ENCODE measurements at places on chromosomes 13 and 19.

DNA sequence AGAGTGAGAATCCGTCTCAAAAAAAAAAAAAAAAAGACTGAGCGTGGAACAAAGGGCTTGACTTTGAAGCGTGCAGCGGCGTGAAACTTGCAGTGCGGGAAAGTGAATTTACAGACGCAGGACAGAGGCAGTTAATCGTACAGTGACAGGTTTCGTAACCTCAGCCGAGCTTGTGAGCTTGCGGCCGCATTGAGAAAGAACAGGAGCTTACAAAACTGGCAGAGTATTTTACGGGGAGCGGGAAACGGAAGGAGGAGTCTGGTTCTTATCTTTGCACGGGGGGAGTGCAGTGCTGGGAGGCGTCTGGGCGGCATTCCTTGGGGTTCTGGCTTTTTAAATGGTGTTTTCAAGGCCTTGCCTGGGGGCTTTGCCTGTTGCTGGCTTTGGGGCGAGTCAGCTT, 6.0 kb upstream of the BSG start:
- DNase-seq = no peak

DNA sequence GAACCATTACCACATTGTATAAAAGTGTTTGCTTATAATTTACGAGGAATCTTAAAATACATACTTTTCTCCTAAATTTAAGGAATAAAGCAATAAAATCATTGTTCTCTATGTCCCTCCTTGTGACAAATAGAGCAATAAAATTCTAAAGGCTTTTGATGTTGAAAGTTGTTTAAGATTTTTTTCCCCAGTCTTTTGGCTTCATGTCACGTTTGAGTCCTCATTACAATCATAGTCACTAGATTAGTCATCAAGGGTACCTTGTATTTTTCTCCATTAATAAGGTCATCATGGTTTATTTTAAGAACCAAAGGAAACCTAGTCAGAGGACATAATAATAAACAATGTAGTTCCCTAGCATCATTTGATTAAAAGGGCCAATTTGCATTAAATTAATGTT, 3.2 kb downstream of the WBP4 start:
- DNase-seq = no peak

GRCh38 chr13:36297366-36298338, at the start of gene CCDC169:
TSS of gene CCDC169 (minus strand) at chr13:36297814. CDS start at chr13:36297719, 95 bp downstream.
- DNase-seq = peak; percentile 21

GRCh38 chr13:103351035-103351828, 285.0 kb upstream of the SLC10A2 start:
- no peak for DNase-seq

GRCh38 chr13:111177081-111177711, 62.1 kb downstream of the ARHGEF7 start:
- DNase-seq = no peak

GRCh38 chr13:33678906-33679657, 138.9 kb upstream of the RFC3 start:
- DNase-seq = no peak

DNA sequence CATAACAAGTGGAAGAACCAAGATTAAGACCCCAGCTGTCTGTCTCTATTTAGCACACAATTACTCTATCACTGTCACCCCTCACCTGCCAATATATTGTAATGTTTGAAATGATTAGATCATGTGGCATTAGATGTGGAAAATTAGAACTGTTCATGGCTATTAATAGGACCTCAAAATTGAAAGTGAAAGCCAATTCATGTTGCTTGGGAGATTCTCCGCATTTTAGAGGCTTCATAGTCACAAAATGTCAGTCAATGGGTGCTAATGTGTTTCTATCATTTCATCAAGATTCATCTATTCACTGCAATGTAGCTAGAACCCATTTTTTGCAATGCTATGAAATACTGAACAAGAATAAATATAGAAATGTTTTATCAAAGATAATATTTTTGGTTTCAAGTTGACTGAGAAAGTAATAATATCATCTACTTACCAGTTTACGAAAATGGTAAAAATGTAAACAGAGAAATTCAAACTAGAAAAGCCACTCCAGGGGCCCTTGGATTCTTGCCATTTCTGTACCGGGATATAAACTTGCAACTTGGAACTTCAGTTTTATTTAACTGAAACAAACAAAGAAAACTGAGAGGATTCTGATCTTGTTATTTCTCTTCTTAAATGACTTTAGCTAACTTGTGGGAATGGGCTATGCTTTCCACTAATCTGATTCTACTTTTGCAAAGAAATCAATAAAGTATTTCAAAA, 388.6 kb downstream of the DCT start:
- DNase-seq = no peak

- DNase-seq = no peak
These were observed 17.3 kb downstream of the C19orf81 start for GRCh38 chr19:50666346-50667176.

GRCh38 chr13:43831088-43831487, 44.3 kb upstream of the ENOX1 start:
- DNase-seq = no peak

DNA sequence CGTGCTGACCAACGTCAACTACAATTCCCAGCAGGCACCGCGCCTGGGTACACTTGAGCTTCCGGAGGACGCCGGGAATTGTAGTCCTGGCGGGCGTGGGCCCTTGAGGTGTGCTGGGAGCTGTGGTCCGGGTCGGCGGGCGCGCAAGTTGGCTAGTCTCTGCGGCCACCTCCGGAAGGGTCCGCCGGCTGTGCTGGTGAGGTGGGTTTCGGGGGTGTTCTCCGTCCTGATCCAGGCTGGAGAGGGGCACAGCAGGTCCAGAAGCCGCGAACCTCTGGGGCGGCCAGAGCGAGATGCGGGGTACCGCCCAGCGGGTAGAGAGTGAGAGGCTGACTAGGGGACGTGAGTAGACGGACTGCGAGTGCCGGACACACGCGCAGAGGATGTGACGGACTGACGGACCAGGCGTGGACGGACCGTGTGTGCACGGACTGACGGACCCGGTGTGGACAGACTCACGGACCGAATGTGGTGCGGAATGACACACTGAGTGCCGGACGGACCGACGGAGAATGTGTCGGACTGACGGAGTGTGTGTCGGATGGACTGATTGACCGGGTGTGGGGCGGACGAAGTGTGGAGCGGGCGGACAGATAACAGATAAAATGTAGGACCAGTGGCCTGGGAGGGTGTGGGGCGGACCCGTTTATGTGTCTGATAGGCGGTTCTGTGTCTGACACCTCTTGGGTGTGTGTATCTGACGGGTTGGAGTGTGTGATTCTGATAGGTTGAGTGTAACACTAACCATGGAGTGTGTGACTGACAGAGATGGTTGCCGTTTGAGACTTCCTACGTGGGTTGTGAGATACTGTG, at the start of gene ZSCAN22:
Gene ZSCAN22, plus strand, starts transcription at position 81 of the 813 bp plus-strand sequence. CDS start 7,809 bp downstream, outside the sequence.
- DNase-seq = peak; percentile 94

Measured in NCI-H2171 (cell line).